ENCODE measurements at places on chromosomes 16 and 17.

DNA sequence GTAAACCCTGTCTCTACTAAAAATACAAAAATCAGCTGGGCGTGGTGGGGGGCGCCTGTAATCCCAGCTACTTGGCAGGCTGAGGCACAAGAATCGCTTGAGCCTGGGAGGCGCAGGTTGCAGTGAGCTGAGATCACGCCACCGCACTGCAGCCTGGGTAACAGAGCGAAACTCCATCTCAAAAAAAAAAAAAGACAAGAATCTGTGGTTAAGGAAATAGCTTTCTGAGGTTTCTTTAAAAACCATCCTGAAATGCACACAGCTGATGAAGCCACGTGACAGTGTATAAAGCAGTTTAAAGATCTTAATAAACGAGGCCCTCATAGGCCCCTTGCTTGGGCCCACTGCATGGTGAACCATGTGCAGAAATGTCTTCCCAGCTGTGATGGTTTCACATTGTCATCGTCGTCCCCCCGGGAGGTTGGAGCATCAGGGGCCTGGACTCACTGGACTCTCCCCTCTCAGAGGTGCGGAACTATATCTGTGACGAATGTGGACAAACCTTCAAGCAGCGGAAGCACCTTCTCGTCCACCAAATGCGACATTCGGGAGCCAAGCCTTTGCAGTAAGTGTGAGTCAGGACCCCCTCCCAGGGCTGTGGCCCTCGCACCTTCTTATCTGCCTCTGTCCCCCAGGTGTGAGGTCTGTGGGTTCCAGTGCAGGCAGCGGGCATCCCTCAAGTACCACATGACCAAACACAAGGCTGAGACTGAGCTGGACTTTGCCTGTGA lies 16.2 kb downstream of the ZNF276 start:
- no peak for DNase-seq

GRCh38 chr17:36085765-36086164 lies 4.2 kb downstream of the CCL3 start:
- DNase-seq = no peak

GRCh38 chr17:47323382-47324223 lies at the start of gene EFCAB13:
TSS of gene EFCAB13 (plus strand) at chr17:47323955. CDS start at chr17:47328354, 4,399 bp downstream.
- no peak for DNase-seq

DNA sequence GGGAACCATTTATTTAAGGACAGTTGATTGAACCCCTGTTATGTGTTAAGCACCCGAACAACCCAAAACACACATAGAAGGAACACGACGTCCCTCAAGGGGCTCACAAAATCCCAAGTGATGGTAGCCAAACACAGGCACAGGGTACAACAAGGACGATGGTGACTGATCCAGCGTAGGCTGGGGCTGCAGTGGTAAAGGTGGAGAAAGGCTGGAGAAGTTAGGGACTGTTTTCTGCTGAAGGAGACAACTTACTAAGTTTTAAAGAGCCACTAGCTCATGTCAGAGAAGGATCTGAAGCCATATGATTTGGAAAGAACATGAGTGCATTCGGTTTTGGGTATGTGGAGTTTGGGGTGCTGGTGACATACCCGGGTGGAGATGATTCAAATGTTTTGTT lies 229.6 kb upstream of the TNRC6C start:
- DNase-seq = no peak

DNA sequence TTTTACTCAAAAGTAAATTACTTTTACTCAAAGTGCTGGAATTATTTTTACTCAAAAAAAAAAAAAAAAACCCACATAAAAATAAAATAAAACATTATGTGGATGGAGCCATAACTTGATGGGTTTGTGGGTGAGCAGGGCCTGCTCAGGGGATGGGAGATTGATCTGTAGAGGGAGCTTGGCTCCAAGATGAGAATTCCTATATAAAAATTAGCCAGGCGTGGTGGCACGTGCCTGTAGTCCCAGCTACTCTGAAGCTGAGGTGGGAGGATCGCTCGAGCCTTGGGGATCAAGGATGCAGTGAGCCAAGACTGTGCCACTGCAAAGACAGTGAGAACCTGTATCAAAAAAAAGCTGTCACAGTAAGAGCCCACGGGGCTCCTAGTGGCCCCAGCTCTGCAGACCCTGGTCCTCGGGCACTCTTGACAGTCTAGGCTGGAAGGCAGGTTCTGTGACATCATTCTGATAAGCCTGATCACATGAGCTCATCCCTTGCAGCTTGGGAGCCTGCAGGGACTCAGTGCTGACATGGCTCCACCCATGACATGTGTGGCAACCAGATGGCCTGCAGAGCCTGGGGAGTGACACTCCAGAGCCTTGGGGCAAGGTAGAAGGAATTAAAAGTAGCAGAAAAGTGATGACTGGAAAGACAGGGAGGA lies 42.5 kb downstream of the ST3GAL2 start:
- peak; percentile 52 for DNase-seq

GRCh38 chr17:21814776-21815175 lies 122.5 kb downstream of the KCNJ18 start:
- no peak for DNase-seq

DNA sequence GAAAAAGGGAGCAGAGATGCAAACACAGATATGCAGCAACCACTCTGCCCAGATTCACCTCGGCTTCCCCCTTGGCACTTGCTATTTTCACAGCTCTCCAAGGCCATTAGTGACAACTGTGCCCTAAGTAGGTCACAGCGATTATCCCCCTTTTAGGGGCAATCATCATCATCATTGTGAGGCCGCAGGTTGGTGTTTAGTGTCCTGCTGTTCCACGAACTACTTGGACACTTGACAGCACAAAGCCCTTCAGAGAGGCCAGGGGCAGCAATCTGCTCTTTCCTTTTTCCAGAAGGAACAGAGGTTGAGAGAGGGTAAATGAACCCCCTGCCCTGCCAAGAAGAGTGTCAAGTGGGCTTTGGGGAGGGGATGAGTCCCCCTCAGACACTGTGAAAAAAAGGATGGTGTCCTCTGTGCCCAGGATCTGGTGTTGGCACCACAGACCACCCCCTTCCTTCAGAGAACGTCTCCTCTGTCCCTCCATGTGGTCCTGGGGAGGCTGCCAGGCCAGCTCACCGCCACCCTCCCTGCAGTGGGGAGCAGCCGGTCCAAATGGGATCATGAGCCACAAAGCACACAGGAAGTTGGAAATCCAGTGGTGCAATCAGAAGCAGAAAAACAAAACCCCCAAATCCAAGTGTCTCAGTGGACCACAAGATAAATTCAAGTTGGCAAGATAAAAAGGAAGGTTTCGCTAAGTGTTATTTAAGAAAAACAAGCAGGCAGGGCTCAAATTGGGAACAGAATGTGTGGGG lies 78.4 kb upstream of the MED9 start:
- DNase-seq = peak; percentile 39

DNA sequence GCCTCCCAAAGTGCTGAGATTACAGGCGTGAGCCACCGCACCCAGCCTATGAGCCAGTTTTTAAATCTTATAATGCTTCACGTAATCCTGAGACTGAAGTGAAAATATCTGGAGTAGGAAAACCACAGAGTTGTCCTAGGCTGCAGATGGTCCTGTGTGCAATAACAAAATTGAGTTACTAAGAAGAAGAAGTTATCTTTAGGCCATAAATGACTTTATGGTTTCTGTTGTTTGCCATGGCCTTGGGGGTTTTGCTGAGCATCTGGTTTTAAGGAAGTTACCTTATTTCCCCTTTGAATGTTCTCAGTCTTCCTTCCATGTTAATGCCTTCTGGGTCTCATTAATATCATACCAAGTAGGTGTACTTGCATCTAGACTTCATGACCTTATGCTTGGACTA lies 16.5 kb downstream of the NMT1 start:
- DNase-seq = no peak

- peak; percentile 68 for DNase-seq
Observed at GRCh38 chr17:38704606-38705522, at the start of gene MLLT6. TSS of gene MLLT6 (plus strand) at chr17:38705273. CDS start at chr17:38705633, 360 bp downstream.

DNA sequence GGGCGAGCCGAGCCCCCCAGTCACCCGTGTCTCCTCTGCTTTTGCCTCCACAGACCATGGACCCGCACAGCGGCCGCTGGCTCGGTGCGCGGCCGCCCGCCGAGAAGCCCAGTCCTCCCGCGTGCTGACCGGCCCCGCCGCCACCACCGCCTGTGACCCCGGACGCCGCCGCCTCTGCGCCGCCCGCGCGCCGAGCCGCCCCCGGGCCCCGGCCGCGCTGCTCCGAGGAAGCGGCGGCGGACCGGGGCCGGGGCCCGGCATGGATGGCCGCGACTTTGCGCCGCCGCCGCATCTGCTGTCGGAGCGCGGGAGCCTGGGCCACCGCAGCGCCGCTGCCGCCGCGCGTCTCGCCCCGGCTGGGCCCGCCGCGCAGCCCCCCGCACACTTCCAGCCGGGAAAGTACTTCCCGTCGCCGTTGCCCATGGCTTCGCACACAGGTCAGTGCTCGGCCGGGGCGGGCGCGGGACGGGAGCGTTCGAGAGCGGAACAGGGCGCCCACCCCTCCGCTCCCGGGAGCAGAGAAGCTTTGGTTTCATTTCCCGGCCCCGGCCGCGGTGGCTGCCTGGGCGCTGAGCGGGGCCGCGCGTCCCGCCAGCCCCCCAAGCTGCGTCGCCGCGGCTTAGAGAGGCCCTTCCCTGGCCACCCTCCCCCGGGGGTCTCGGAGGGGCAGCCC lies 4.4 kb downstream of the BAHCC1 start:
- DNase-seq = no peak

- peak; percentile 72 for DNase-seq
Observed at GRCh38 chr17:5758651-5759050, 174.3 kb upstream of the NLRP1 start.

DNA sequence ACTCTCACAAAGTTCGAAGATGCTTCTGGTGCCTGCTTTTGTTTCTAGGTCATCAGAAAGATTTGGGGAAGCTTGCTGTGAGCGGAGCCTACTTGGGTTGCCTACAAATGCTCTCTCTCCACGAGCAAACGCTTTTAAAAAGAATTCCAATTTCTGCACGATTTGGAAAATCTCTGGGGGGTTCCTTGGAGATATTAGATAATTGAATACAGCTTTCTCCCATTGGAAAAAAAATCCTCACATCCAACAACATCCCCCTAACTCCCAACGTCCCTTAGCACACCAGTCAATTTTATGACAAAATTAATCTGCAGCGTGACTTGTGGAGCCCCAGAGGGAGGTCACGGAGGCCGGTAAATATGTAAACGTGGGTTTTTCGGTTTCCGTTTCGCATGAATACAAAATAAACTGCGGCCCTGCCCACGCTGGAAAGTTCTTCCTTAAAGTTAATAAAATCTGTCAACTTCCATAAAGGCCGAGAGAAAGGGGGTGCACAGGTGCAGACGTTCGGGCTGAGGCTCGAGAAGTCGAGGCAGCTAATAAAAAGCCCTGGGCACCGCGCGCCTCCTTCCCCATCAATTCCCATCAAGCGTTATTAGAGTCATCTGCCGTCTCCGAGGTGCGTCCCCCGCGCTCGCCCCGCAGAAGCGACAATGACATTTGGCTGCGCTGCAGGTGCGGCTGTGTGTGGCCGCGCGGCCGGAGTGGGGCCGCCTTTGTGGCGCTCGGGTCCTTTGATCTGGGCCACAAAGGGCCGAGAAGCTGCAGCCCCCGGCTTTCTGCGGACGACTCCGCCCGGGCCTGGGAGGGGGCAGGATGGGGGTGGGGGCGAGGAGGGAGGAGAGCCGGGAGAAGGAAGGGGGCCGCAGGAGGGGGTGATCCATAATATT lies 37.6 kb downstream of the SALL1 start:
- no peak for DNase-seq

GRCh38 chr16:56824331-56824730 lies 40.7 kb upstream of the SLC12A3 start:
- peak; percentile 61 for DNase-seq

GRCh38 chr17:78300962-78301820 lies 58.7 kb downstream of the SOCS3 start:
- DNase-seq = peak; percentile 50

GRCh38 chr16:11602321-11602720 lies 15.6 kb upstream of the LITAF start:
- no peak for DNase-seq

- no peak for DNase-seq
Observed at GRCh38 chr16:13463619-13464018, 456.3 kb upstream of the ERCC4 start.

- DNase-seq = no peak
Observed at GRCh38 chr16:57649443-57649751, 18.7 kb upstream of the ADGRG3 start.

DNA sequence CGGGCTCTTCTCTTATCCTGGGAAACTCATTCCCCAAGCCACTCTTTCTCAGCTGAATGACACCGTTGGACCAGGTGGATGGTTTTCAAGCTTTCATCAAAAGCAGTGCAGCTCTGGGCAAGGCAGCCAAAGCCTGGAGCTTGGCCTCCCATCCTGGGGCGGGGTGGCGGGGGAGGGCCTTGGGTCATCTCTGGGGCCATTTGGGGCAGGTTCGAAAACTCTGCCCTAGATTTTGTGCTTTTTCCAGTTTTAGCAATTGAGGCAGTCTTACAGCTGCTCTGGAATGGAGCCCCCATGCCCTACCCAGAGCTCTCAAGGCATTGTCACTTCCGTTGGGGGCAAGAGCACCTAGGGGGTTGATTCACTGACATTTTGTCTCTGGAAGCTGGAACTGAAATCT lies 9.1 kb downstream of the MPRIP start:
- DNase-seq = no peak

DNA sequence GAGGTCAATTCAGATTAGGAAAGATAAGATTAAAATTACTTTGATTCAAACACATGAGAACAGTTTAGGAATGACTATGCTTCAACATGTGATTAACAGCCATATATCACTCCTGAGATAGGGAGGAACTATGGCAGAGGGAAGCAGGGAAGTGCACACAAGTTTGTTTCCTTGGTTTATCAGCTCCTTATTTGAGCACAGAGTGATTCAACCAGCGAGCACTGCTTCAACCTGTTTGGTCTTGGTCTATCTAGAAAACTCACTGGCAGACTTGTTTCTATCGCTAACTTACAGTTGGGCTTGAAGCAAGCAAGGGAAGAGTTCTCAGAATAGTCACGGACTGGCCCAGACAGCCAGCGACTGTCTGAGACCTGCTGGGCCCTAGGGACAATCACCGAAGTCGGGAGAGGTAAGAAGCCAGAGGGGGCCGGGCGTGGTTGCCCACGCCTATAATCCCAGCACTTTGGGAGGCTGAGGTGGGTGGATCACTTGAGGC lies 23.5 kb downstream of the TUBG1 start:
- DNase-seq = peak; percentile 34

Data from A172 (cell line).